ENCODE measurements at places on chromosomes 3 and 15. TPM values are rescaled to one million over a fixed set of nuclear protein-coding genes. Genes with fewer than 3 reads are reported as not detected.

DNA sequence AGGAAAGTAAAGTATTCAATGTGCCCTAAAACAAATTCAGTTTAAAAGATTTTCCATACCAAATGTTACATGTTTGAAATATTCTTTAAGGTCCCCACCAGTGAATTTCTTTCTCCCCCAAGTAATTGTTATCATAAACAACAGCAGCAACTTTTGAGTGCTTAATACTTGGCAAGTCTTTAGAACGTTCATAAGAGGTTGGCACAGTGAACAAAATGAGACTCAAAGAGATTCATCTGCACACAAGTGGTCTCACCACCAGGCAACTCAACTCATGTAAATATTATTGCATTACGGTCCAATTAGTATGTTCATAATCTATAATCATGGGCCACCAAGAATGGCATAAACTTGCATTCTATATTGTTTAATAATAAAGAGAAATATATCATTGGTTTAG is 98.7 kb downstream of the TBL1XR1 start:
- DNase-seq: no peak

GRCh38 chr3:126781889-126782491 is 78.0 kb downstream of the CHCHD6 start:
- no peak for DNase-seq

GRCh38 chr3:73500321-73500720 is 124.4 kb downstream of the PDZRN3 start:
- no peak for DNase-seq

GRCh38 chr15:73885954-73886700 is 12.8 kb downstream of the TBC1D21 start:
- no peak for DNase-seq

The USP50 gene
- 0.90 TPM for total RNA-seq

The GHSR gene
- total RNA-seq: not detected

All from heart left ventricle (tissue), 16 donors.